Common myeloid progenitor, CD34-positive (primary cell): ENCODE measurements at places on chromosomes 1 and 21.

- no peak for DNase-seq
Measured at GRCh38 chr21:17472592-17473271, 40.1 kb upstream of the CXADR start.

DNA sequence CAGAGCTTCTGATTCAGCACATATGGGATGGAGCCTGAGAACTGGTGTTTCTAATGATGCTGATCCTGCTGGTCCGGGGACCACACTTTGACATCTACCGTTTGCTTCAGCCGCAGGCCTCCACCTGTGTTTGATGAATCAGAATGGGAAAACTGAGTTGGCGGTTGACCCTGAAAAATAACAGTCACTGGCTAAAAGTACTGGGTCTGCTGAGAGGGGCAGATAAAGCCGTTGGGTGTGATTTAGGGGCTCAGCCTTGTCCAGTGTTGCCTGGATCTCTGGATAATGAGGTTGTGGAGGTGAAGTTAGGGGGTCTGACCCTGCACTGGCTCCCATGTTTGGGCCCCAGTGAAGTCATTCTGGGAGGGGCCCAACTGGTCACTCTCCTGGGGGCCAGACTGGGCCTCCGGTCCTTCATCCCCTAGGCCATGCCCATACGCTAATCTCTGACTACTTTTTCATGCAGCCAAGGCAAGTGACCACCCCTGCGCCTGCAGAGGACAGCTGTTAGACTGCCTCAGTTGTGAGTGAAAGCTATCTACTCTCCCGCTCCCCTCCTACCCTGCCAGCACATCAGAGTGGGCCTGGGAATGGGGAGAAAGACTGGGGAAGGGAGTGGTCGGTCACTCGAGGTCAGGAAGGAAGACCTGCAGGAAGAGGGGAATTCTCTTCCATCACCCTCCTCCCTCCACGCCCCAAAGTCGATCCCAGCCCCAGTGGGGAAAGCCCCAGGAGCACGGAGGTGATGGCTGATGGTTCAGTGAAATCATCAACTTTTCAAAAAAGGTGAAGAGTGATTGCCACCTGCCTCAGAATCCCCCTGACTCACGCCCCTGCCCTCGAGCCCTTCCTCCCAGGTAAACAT is 27.7 kb downstream of the VASH2 start:
- no peak for DNase-seq

GRCh38 chr1:211320980-211321379 is 5.7 kb upstream of the TRAF5 start:
- DNase-seq, result no peak

DNA sequence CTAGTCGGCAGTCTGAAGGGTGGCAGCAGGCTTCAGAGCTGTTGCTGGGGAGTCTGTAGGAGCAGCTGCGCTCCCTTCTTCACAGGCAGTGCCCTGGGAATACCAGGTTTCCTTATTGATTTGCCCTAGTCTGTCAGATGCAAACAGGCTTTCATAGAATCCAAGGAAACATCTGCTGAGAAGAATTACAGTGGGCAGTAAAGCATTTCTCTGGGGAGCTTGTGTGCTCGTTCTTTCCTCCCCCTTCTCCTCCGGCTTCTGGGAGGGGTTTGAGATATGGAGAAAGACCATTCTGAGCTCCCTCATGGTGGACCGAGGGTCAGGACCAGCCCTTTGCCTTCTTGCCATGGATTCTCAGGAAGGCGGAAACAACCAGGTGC is 25.4 kb upstream of the PARP1 start:
- no peak for DNase-seq

GRCh38 chr1:117567976-117568375 is 37.9 kb upstream of the TENT5C start:
- no peak for DNase-seq
